SIG-M5 (cell line): ENCODE measurements at places on chromosomes 7 and 10.

DNA sequence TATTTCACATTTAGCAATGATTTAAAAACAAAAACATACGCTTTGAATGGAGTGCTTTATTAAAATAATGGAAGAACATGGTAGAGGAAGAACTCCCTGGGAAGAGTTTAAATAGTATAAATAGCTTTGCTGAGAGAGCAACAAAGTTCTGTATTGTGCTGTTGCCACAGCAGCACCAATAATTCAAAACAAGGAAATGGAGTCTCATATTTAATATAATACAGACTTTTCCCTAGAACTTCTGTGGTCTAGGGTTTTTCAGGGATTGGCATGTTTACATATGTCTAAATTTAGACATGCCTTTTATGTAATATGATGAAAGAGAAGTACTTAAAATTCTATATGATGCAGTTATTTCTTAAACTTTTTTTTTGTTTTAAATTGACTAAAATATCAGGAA is 217.2 kb upstream of the HDAC9 start:
- no peak for DNase-seq

- DNase-seq, result no peak
These were observed 60.8 kb downstream of the ZNF438 start for GRCh38 chr10:30970760-30971460.

- DNase-seq, result no peak
These were observed 533.5 kb downstream of the SH2D4B start for GRCh38 chr10:81071087-81071796.

DNA sequence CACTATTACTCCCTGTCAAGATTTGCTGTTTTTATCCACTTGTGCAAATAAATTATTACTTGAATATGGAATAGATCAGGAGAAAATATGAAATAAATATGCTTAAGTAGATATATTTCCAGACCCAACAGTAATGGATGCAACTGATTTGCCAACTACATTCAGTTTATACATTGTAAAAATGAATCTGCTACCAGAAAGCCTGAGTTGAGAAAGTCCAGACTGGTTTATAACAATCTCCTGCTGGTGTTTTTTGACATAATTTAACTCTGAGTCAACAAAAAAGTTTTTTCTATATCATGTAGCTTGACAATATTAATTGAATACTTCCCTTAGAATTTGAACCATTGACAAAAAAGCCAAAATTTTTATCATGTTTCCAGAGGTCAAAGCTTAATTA is 265.8 kb upstream of the SEMA3D start:
- DNase-seq, result no peak

- no peak for DNase-seq
These were observed 40.6 kb upstream of the SEPTIN7 start for GRCh38 chr7:35760143-35760745.

- no peak for DNase-seq
These were observed 73.0 kb downstream of the TFPI2 start for GRCh38 chr7:93817526-93817925.

GRCh38 chr7:115477193-115477651 is 553.3 kb downstream of the TFEC start:
- DNase-seq, result no peak

DNA sequence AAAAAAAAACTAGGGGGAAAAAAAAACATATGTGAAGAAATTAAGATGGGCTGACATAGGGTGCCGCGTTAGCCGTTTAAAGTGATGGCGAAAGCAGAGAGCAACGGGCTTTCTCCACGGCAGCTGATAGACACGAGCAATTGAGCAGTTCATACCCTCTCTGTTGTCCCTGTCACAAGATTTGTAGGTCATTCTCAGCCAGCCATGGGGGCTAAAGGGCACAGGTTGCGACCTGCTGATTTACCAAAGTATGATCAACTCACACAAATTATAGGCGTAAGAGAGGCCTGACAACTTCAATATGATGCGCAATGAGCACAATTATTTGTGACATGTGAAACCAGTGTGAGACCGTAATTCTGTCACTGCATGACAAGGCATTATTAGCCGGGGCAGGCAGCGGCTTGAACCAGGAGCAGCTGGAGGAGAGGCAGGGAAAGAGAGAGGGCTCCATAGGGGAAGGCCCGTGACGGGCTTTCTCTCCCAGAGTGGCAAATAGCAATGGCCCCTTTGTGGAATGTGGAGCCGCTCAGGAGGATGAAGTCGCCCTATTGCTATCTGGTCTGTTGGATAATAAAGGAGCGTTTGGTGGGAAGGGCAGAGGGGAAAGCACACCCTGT is 195.1 kb upstream of the HABP2 start:
- DNase-seq, result no peak

- DNase-seq, result no peak
These were observed 21.6 kb upstream of the NUP205 start for GRCh38 chr7:135536150-135536549.

DNA sequence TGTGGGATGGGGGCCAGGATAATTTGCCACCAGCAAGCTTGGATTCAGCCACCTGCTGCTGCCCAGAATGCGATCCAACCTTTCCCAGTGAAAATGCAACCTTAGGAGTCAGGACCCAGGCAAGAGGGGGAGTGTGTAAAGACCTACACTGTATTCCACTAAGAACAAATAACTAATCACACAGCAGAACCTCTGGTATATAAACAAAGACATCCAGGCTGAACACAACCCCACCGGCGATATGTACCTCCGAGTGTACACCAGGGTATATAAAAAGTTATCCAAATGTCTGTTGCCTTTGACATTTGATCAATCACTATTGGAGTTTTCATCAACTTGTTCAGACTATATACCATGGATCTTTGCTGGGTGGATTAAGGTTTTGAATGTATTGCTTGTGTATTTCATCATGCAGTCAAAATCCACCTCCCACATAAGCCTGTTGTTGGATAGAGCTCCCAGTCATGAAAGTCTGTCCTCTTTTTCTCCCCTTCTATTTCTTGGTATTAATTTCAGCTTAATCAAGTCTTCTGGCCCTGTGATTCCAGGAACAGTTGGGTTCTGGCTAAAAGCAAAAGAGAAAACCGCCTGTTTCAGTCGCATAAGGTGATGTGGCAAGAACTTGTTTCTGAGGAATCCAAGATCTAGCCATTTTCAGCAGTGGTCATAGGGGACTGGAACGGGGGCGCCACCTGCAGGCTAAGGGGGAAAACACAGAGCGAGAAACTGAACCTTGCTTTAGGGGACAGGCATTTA is 290.7 kb downstream of the CCDC3 start:
- DNase-seq, result no peak

GRCh38 chr10:86169506-86170254 is 196.9 kb downstream of the GRID1 start:
- DNase-seq, result no peak

GRCh38 chr10:22823109-22823508 is 104.7 kb upstream of the ARMC3 start:
- no peak for DNase-seq

DNA sequence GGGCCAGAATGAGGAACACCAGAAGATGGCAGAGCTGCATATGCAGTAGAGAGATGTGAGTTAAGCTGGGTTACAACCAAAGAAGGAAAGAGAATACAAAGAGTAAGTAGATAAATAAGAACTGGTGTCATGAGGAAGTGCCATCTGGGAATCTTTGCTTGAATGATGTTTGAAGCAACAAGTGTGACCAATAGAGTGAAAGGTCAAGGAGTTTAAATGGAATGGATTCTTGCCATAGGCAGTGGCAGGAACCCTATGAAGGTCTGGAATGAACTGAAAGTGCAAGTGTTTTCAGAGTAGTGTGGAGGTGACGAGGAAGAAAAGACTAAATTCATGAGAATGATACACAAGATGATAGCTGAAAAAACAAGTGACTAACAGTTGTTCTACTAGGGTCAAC is 21.6 kb downstream of the MEST start:
- DNase-seq, result no peak

GRCh38 chr10:90591629-90592028 is 266.2 kb downstream of the HTR7 start:
- no peak for DNase-seq

DNA sequence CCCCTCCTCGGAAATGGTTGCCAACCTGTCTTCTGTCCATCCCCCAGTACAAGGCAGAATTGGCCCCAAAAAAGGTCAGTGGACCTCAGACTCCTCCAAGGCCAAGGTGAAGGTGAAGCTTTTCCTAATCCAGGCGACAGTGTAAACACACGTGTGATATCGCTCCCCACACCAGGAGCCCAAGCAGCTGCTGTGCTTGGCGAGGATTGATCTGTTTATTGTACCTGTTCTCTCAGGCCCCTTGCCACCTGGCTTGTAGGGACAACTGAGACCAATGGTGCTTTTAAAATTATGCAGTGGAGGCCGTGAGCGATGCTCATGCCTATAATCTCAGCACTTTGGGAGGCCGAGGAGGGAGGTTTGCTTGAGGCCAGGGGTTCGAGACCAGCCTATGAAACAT is 66.1 kb upstream of the GTF2IRD1 start:
- no peak for DNase-seq

DNA sequence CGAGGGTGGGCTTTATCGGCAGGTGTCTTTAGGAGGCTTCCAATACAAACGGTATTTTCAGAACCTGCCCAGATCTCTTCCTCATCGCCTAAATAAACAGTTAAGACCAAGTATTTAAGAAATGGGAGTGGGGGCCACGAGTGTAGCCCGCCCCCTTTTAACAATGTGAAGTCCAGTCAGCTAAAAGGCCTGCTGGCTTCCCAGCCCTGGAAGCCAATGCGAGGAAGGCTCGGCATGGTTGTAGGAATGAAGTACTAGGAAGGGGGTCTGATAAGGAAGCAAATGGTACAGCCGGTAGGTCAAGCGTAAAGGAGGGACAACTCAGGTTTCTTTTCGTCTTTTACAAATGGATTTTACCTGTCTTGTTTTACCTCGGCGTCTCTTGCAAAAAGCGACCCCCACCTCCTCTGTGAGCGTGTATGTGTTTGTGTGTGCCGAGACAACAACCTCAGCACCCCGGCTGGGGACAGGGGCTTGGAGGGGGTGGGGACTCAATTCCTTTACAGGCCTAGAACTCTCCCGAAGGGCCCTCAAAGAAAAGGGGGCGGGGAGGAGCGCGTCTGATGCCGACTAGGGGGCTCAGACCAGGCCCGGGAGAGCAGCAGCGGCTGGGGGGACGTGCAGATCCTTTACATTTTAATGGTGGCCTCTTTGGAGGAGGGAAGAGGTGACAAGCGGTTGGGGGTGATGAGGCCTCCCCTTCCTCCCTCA is 147.6 kb downstream of the GPR85 start:
- no peak for DNase-seq

GRCh38 chr7:159008417-159008816 is 136.2 kb downstream of the VIPR2 start:
- no peak for DNase-seq

DNA sequence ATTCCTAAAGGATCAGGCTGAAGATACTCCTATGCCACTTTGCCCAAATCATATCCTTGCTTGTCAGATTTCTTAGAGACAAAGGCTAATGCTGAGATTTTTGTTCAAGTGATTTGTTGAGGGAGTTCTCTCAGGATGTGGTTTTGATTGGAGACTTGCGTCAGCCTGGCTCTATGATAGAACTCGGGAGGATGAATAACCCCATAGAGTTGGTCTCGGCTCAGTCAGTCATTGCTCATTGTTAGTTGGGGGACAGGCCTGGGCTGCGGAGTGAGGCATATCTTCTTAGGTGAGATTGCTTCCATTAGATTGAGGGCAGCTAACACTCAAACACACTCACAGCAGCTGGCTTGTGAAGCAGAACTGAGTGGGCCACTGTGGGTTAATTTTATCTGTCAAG is 203.4 kb downstream of the KIF20B start:
- no peak for DNase-seq

GRCh38 chr7:28298870-28299518 is 113.3 kb upstream of the CREB5 start:
- no peak for DNase-seq

DNA sequence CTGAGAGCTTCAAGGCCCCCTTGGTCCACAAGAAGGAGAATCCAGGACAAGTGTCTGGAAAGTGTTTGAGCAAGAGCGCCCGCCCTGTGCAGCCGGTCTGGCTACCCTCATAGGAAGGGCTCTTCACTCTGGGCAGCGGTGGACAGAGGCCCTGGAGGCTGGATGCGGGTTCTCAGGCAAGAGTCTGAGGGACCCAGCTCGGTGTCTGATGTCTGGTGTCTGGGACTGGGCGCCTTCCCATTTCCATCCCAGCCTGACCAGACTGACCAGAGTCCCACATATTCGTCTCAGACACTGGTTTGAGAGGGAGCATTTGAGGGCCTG is 59.8 kb downstream of the HK1 start:
- DNase-seq, result no peak

GRCh38 chr10:108454224-108454623 is 1289.7 kb upstream of the SORCS1 start:
- no peak for DNase-seq

DNA sequence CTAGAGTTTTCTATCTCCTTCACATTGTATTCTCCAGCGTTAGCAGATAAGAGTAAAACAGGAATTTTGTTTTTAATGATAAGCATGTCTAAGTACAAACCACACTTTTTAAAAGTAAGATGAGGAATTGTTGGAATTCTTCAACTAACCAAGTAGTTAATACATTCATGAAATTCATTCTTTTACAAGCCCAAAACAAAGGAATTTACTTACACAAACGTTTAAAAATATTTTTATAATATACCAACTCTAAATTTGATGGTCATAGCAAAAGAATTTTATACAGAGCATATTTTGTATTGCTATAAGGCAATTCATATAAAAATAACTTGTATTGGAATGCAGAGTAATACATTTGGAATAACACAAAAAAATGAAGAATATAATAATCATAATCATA is 51.3 kb downstream of the TWIST1 start:
- no peak for DNase-seq

GRCh38 chr7:27697861-27698430 is 35.3 kb upstream of the HIBADH start:
- DNase-seq, result peak; percentile 71

DNA sequence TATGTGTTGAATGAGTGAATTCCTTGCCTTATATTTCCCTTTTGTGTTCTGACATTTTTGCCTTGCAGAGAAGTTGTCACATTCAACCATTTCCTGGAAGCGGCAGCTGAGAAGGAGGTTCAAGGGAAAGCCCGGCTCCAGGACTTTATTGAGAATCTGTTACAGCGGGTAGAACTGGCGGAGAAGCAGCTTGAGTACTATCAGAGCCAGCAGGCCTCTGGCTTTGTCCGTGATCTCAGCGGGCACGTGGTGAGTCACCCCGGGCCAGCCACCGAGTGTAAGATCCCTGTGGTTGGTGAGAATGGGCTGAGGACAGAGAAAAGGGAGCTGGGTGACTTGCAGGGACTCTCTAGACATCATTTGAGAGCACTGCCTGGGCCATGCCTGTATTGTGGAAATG is 14.2 kb downstream of the ZNF365 start:
- DNase-seq, result no peak

DNA sequence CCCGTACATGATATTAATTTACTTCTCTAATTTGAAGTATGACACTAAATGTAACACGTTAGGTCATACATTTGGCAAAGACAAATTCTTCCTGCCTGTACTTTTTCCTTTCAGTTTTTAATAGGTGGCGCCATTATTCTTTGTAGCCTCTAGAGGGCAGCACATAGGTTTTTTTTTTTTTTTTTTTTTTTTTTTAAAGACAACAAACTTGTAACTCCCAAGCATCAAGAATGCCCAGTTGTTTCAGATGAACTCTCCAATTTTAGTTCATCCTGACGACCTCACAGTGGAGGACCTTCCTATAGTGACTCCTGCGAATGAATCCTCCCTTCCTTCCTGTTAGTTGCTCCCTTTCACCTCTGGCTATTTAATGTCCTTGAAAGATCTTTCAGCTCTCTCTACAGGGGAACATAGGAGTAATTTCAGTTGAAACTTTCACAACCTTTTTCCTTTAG is 139.3 kb upstream of the HDAC9 start:
- peak; percentile 24 for DNase-seq
